ENCODE measurements at places on chromosomes 16 and 17. TPM values are rescaled to one million over a fixed set of nuclear protein-coding genes. Genes with fewer than 3 reads are reported as not detected.

GRCh38 chr16:16014329-16015224, 65.2 kb downstream of the ABCC1 start:
- ATAC-seq: no peak

ANKRD40CL gene
- total RNA-seq: not detected

ABCA9 gene
- total RNA-seq: not detected

GRCh38 chr16:57970970-57971369, at the start of gene CNGB1:
Gene CNGB1 (minus strand): TSS chr16:57971128. CDS start chr16:57967286, 3,842 bp downstream.
- ATAC-seq: no peak

GRCh38 chr16:49641250-49641649, 214.7 kb downstream of the ZNF423 start:
- ATAC-seq: no peak

DNA sequence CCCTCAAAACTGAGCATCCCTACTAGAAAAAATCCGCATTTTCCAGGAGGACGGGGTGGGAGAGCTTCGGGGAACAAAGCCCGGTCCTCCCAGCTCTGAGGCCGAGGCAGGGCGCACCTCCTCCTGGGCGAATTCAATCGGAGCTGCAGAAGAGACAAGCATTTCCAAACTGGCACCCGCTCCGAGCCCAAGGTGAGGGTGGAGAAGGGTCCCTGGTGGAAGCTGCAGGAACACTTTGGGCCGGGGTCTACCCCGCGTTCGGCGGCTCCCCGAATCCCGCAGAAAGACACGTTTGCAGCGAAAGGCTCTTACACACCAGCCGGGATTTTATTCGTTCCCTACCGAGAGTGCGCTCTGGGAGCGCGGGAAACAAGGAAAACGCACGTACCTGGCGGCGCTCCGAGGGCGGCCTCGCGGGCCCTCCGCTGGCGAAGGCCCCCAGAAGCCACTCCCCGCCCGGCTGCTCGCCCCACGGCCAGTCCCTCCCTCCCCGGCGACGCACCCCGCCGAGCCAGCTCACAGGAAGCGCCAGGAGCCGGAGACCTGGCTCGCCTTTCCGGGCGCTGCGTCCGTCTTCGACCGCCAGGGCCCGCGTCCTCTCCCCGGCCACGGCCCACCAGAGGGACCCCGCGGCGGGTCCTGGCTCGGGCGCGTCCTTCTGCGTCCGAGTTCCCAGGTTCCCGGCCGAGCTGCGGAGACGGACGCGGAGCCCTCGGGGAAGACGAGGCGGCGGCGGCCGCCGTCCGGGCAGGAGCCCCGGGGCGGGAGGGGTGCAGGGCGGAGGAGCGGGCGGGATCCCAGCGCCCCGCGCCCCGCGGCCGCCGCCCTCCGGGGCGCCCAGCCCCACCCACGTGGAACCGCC, 49.8 kb upstream of the BAHCC1 start:
- peak; percentile 65 for ATAC-seq

DNA sequence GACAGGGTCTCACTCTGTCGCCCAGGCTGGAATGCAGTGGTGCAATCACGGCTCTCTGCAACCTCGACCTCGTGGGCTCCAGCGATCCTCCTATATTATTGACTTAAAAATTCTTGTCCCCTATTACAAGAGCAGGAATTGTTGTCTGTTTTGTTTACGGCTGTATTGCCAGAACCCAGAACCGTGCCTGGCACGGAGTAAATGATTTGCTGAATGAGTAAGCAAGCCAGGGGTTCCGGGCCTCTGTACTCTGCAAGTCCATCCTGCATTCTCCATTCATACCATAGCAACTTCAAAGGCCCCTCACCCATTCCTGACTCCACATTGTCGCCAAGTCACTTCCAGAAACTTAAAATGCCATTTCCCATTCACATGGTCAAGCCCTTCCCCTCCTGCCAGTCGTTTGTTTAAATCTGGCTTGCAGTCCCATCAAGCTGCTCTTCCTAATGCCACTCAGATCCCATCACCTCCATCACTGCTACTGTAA, 6.9 kb downstream of the ADCY9 start:
- no peak for ATAC-seq

DNA sequence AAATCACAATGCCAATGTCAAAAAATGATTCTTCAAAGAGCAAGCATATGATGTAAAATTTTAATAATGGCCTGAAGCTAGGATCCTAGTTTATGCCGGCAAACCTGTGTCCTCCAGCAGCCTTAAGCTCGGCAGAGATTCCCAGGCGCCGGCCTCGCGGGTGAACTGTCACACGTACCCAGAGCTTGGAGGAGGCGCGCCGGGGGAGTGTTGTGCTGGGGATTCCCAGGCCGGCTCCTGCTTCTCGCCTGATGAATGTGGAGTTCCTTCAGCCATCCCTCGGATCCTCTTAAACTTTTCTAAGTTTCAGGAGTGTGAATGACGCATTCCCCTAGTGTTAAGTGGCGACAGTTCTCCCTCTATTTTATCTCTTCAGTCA, 19.1 kb upstream of the NTN1 start:
- no peak for ATAC-seq

GRCh38 chr16:71467810-71468209, 5.8 kb upstream of the ZNF23 start:
- ATAC-seq: no peak

- no peak for ATAC-seq
These were observed 14.2 kb downstream of the B4GALNT2 start for GRCh38 chr17:49146620-49147306.

DNA sequence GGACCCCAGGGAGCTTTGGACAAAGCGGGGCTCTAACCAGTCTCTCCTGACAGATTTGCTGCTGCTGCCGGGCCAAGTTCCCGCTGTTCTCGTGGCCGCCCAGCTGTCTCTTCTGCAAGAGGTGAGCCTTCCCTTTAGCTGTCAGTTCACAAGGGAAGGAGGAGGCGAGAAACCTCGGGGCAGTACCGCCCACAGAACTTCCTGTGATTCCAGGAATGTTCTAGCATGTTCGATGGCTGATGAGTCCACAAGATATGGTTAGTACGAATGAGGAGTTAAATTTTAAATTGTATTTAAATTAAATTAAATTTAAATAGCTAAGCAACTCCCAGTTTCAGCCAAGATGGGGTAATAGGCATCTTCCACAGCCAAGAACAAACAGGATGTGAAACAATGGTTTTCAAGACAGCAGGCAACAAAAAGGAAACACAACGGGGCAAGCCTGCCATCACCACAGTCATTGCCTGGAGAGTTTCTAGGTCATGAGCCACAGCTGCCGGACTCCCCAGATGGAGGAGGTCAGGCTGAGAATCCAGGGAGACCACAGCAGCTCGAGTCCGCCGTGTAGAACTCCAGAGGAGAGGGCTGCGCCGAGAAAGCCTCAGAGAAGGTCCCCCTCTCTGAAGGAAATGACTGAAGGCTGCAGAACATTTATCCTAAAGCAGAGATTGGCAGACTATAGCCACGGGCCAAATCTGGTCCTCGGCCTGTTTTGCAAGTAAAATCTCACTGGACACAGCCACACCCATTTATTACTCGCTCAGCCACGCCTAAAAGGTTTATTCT, 9.5 kb upstream of the TCF25 start:
- peak; percentile 83 for ATAC-seq

GRCh38 chr17:50267074-50267841, 7.0 kb upstream of the TMEM92 start:
- no peak for ATAC-seq

DNA sequence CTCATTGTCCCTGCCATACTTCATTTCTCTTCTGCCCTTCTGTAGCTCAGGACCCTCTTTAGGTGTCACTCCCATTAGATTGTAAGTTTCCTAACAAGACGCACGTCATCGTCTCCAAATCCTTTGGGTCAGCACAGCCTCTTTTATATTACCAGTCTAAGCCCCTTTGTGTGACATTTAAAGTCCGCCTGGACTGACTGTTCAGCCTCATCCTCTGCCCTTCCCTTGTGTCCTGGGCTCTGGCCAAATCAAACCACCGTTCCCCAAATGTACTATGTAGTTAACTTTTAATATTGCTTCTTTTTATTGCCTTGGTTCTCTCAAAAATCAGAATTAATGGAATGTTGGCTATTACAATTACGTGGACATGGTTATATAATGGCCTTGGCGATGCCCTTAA, 38.2 kb downstream of the PITPNC1 start:
- ATAC-seq: no peak

DNA sequence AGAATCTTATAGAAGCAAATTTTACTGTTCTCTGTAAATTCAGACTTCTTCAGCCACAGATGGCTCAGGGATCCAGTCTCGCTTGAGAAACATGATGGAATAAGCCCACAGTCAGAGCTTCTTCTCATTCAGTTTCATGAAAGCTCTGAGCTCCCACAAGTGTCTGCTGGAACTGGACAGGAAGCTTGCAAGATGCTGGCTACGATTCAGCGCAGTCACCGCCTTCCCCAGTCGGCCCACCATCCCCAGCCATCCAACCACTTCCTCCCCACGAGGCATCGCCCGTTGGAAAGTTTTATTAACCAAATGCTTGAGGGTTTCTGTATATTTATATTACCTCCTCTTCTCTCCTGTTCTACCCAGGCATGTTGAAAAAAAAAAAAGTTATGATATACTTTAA, 171.7 kb downstream of the ZFHX3 start:
- peak; percentile 51 for ATAC-seq

- no peak for ATAC-seq
These were observed 32.0 kb downstream of the EMP2 start for GRCh38 chr16:10548404-10548803.

DNA sequence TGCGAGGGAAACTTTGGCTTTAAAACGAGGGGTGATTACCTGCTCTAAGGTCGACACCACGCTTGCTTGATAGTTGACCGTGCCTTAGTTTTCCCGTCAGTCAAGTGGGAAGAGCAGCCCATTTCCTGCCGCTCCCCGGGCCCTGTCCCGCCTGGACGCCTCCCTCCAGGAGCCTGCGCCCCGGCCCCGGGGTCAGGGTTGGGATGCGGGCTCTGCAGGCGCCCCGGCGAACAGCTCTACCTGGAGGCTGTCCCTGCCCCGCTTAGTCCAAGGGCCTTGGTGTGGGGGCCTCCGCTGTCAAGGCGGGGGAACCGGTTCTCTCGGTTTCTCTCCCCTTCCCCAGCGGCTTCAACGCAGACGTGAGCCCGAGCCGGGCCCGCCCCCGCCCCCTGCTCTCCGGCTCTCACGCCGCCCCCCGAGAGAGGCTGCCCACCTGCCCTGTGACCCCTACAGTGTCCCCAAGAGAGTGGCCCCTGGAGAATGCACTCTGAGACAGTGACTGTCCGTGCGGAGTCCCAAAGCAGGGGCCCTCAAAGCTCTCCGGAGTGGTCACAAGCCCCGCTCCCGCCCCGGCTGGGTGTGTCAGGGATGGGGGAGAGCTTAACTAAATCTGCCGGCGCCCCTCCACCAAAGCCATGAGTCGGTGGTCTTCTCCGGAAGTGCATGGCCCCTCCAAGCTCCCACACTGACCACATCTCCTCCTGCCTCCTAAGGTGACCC, 117.4 kb upstream of the SMURF2 start:
- no peak for ATAC-seq

- no peak for ATAC-seq
These were observed 66.2 kb downstream of the IRF8 start for GRCh38 chr16:85965125-85965524.

TLCD3B gene
- total RNA-seq: 7.4 TPM

KCNJ2 gene
- total RNA-seq: not detected

DOK4 gene
- total RNA-seq: 6.4 TPM

ABR gene
- 87.2 TPM for total RNA-seq

CHST6 gene
- total RNA-seq: not detected

DNA sequence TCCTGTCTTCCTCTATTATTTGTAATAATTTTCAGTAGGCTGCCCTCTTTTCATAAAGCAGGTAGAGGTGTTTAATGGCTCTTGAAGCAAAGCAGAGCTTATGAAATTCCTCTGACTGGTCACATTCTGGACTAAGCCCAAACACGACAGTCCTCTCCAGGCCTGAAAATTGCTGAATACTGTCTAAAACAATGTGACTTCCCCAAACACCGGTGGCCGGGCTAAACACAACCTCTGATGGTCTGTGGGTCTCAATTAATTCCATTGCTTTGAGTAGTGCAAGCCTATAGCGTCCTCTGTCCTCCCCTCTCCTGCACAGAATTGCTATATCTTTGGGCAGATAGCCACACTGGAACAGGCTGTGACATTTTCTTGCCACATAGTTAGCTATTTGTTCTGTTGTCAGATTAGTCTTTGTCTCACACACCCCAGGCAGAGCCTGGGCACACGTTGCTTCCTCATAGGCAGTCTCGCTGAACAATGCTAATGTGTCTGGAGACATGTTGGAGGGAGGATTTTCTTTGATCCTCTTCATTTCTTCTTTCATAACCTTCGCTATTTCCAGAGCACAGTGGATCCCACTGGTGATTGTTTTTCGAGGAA, 10.8 kb upstream of the SLFN12L start:
- ATAC-seq: no peak

GRCh38 chr17:29233301-29233700, 13.4 kb upstream of the CRYBA1 start:
- ATAC-seq: no peak

DNA sequence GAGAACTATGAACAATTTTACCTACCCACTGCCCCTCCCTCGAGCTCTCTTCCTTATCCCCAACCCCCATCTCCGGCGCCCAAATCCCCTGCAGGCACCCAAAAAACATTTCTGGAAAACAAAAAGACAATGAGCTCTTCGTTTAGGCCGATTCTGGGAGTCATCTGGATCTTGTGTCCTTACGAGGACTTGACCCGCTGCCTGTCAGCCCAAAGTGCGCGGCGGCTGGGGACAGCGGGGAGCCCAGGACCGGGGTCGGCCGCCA, 524 bp downstream of the STRADA start:
- ATAC-seq: peak; percentile 19

- no peak for ATAC-seq
These were observed 55.9 kb upstream of the MGAT5B start for GRCh38 chr17:76812263-76812662.

GRCh38 chr16:12113523-12114345, 137.2 kb downstream of the SNX29 start:
- ATAC-seq: no peak

- no peak for ATAC-seq
These were observed 968.1 kb downstream of the CDH11 start for GRCh38 chr16:64153718-64154117.

DNA sequence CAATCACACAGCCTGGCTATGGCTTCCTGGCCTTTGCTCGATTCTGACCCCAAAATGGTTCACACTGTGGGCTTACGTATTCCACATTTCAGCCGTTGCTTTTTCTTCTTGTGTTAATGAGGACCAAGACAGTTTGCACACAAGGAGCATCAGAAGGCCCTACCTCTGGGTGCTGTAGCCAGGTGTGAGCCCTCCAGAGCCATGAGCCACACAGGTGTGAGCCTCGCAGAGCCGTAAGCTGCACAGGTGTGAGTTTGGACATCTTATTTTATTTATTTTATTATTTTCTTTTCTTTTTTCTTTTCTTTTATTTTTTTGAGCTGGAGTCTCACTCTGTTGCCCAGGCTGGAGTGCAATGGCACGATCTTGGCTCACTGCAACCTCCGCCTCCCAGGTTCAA, 70.6 kb downstream of the LMF1 start:
- no peak for ATAC-seq

All from activated T-helper 17 cell treated with anti-CD3 and anti-CD28 coated beads, Interleukin-2, amount 50 U/mL, for 72 hours (primary cell).